Left hindlimb (tissue), 1 donor: ENCODE measurements at places on chromosomes 13 and 19.

- DNase-seq = no peak
These were observed 194.4 kb downstream of the GGACT start for GRCh38 chr13:100394005-100394695.

- DNase-seq = no peak
These were observed 33.0 kb downstream of the KPNA3 start for GRCh38 chr13:49759503-49759902.

GRCh38 chr19:1039646-1040475 is at the start of gene ABCA7:
ABCA7 (plus strand) TSS chr19:1040107; CDS start chr19:1041362, 1,255 bp downstream.
- peak; percentile 95 for DNase-seq

DNA sequence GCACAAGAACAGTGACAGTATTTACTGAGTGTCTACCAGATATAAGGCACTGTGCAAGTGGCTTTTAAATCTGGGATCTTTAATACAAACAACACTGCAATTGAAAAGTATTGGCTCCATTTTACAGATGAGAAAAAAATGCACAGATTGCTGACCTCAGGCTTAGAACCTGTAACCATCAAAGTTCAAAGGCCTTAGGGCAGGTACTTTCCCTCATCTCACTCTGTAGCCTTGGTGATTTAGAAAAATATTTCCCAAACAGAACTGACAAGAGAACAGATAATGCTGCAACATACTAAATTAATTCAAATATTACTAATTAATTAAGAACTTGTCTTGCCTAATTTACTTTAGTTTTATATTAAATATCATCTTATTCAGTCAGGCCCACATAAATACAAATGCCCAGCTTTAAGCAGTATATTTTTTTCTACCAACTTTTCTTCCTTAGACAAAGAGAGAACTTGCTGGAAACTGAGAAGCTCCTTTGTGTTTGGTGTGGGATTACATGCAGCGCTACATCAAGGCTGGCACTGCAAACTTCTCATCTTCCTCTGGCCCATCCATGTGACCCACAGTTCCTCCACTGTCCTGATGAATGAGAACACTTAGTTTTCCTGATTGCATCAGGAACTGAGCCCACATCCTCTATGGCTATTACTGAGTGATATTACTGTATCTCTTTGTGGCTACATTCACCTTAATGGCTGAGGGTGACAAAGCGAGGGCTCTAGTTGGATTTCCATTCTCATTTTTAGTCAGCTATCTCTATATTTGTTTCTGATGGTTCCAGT is 302.1 kb downstream of the ENOX1 start:
- no peak for DNase-seq

GRCh38 chr19:54871696-54872095 is 2.3 kb upstream of the FCAR start:
- no peak for DNase-seq

DNA sequence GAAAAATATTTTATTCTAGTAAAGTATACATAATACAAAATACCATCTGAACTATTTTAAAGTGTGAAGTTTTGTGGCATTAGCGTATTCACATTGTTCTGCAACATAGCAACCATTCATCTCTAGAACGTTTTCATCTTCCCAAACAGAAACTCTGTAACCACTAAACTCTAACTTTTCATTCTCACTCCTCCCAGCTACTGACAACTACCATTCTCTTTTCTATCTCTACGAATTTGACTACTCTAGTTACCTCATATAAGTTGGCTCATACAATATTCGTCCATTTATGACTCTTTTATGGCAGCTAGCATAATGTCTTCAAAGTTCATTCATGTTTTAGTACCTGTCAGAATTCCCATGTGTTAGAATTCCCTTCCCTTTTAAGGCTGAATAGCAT is 150.5 kb upstream of the MIR17HG start:
- DNase-seq = no peak

DNA sequence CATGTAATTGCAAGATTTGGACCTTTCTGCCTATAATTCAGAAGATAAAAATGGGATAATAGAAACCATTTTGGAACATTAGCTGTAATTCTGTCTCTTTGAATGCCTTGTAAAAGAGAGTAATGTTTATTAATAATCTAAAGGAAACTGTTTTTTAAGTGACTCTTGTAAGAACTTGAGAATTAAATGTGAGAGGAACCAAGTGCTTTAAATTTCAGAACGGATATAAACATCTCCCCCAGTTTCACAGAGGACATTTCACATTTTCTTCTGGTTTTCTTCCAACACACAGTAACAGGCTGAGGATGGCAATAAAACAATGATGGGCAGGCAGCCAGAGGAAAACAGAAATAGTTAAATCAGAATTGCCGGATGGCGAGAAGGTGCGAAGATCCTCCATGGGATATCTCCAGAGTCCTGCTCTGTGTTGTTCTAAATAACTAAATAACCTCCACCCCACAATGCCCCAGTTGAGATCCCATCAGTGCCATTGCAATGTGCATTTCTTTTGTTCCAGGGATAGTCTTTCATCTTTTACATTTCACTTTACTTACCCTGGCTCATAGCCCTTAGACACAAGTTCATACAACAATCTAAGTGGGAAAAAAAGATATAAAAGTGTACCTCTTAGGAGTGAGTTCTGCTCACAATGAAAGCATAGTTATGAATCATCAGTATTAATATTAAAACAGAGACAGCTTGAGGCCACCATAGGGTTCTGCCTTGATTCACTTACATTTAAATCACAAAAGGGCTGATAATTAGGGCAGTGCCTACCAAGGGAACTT is 73.3 kb downstream of the TNFRSF19 start:
- DNase-seq = no peak

DNA sequence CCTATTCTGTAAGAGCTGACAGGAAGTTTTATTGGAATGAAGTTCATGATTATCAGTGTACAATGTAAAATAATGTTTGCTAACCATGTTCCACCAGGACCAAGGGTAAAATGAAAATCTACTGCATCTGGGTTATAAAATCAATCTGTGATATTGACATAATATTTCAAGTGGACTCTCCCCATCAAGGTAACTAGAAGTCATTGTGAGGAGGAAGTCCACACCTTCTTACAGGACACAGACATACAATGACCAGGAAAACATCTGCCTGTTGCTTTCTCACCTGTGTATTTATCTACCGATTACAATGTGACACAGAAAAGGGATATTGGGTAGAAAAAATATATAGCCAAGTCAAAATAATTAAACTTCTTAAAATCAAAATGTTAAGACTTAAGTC is 140.7 kb upstream of the RFC3 start:
- DNase-seq = no peak

DNA sequence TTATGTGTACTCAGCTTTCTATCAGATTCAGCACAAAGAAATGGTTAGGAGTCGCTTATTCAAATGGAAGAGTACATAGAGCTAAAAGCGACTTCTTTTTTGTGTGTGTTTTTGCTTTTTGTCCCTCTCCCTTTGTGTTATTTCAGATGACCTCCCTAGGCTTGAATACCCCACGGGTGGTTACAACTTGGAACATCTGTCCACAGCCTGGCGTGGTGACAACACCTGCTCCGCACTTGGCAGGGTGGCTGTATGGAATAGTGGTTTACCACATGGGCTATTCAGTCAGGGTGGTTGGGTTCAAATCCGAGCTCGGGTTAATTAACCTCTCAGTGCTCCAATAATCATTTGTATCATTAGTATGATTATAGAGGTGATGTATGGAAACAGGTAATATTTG is 151.6 kb upstream of the FREM2 start:
- DNase-seq = no peak

- peak; percentile 52 for DNase-seq
These were observed 2.7 kb upstream of the ZFP82 start for GRCh38 chr19:36420961-36421748.

- no peak for DNase-seq
These were observed 53.6 kb downstream of the XPO4 start for GRCh38 chr13:20848944-20849343.

DNA sequence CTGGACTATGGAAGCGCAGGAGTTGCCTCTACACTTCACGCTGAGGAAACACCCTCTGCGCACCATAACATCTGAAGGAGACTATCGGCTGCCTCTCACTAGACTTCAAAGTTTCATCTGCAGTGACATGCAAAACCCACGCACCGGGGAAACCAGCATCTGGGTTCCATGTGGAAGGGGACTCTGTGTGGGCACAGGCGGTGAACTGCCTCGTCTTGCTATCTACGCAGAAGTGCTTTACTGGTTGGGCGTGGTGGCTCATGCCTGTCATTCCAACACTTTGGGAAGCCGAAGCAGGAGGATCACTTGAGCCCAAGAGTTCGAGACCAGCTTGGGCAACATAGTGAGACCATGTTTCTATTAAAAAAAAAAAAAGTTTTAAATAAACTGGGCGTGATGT is 116.4 kb downstream of the STK24 start:
- no peak for DNase-seq

DNA sequence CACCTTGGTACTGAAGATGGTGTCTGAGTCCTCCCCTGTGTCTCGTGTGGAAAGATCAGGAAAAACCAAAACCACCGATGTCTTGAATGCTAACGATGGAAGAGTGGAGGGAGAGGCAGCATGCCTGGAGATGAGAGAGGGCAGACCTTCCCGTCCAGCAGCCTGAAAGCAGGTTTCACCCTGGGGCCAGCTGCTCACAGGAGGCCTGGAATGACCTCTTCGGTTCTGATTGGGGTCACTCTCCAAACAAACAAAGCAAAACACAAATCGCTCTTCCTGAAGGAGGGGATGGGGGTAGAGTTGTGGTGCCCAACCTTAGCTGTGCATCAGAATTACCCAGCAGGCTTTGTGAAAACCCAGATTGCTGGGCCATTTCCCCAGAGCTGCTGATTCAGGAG is 142.3 kb upstream of the SOX1 start:
- DNase-seq = no peak

GRCh38 chr13:21054313-21054712 is 7.1 kb downstream of the LATS2 start:
- DNase-seq = no peak

- DNase-seq = no peak
These were observed 2.3 kb downstream of the SLC5A5 start for GRCh38 chr19:17873786-17874757.

DNA sequence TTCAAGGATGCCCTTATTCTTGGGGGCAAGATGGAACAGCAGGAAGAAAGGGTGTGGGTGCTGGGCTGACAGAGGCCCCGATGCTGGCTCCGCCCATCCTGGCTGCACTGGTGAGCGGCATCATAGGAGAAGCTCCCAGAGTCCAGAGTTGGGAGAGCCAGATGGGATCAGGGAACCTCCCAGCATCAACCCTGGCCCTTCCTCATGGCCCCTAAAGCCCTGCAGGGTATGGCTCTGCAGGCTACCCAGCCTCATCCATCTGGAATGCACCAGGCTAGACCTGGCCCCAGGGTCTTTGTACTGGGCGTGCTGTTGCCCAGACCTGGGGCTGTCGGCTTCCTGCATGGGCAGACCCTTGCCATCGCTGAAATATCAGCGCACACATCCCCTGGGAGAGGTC is 7.9 kb upstream of the ELL start:
- no peak for DNase-seq

GRCh38 chr13:40401911-40402776 is 264.3 kb downstream of the FOXO1 start:
- DNase-seq = peak; percentile 89

- no peak for DNase-seq
These were observed 518.4 kb upstream of the SLITRK1 start for GRCh38 chr13:84400706-84401105.
